ENCODE measurements at places on chromosomes 11 and 22. TPM values are rescaled to one million over a fixed set of nuclear protein-coding genes. Genes with fewer than 3 reads are reported as not detected.

- no peak overlapping the region for H3K27ac ChIP-seq
- no peak overlapping the region for H3K4me3 ChIP-seq
- H3K27me3 ChIP-seq = peaks cover 4% of the 10 kb centered on the region
- DNase-seq = no peak
- H3K4me1 ChIP-seq = peaks cover 17% of the 10 kb centered on the region
Observed at GRCh38 chr11:36347384-36347906, 51.4 kb downstream of the PRR5L start.

DNA sequence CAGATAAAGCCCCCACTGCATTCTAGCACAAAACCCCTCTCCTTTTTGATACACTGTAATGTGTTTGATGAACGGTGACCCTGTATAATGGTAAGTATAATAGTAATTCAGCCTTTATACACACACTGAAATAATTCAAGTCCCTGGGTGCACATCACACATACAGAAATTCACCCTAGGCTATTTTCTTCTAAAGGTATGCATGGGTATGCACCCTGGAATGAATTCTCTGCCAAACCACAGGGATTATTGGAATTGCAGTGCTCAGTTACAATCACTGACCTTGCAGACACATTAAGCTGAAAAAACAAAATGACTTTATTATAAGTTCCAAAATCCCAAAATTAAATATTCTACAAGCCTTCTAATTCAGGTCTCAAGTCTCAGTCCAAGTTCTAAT lies 245.9 kb upstream of the FAT3 start:
- peaks cover 2% of the 10 kb centered on the region for H3K4me1 ChIP-seq
- no peak overlapping the region for H3K4me3 ChIP-seq
- H3K27ac ChIP-seq = no peak overlapping the region
- no peak for DNase-seq

DNA sequence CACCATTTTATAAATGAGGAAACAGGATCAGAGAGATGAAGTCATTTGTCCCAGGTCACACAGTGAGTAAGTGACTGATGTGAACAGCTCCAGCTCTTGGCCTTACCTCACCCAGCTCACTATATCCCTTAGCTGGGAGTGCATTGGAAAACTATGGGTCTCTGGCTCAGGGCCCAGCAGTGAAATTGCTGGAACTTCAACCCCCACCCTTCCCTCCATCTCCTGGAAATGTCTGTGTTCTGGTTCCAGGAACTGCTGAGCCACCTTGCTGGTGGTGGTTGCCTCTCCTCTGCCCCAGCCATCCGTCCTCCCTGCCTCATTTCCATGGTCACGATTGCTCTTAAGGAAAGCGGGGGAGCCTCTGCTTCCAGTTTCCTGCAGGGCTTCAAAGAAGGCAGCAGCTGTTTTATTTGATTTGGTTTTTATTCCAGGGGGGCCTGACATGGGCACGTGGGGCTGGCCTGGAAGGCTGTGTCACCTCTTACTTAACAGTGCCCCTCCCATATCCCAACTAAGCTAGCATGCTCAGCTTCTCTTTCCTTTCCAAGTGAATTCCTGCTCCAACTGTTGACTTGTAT lies 46.2 kb upstream of the CSTF3 start:
- DNase-seq = no peak
- no peaks in the 10 kb centered on the region for H3K27me3 ChIP-seq
- H3K36me3 ChIP-seq = no peaks in the 10 kb centered on the region
- peak overlapping the region; percentile 5 for H3K27ac ChIP-seq
- peaks cover 11% of the 10 kb centered on the region for H3K4me1 ChIP-seq

GRCh38 chr11:104772806-104773241 lies 125.4 kb downstream of the CASP12 start:
- H3K4me3 ChIP-seq = no peak overlapping the region
- no peaks in the 10 kb centered on the region for H3K27me3 ChIP-seq
- H3K36me3 ChIP-seq = no peaks in the 10 kb centered on the region
- DNase-seq = no peak
- H3K27ac ChIP-seq = peak overlapping the region; percentile 76

- peak overlapping the region; percentile 28 for H3K27ac ChIP-seq
- H3K27me3 ChIP-seq = no peaks in the 10 kb centered on the region
- no peaks in the 10 kb centered on the region for H3K36me3 ChIP-seq
- H3K4me3 ChIP-seq = peak overlapping the region; percentile 8
Observed at GRCh38 chr22:40396882-40397281, 26.5 kb downstream of the SGSM3 start.

The USH1C gene
- not detected for total RNA-seq
